ENCODE measurements at places on chromosomes 2 and 18.

- no peak for ATAC-seq
Observed at GRCh38 chr2:217228732-217229131, 368.9 kb upstream of the TNP1 start.

DNA sequence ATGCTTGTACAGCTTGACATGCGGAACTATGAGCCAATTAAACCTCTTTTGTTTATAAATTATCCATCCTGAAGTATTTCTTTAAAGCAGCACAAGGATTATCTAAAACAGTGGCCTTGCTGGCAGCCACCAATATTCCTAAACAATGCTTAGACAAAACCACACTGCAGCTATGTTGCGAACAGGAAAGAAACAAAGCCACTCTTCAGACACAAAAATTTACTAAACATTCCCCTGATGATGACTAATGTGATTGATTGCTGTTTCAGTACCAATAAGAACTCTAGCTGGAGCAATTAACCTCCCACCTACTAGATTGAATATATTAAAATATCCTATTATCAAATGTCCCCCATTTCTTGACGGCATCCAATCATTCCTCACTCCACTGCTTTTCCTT, 325.8 kb upstream of the REG3G start:
- no peak for ATAC-seq

DNA sequence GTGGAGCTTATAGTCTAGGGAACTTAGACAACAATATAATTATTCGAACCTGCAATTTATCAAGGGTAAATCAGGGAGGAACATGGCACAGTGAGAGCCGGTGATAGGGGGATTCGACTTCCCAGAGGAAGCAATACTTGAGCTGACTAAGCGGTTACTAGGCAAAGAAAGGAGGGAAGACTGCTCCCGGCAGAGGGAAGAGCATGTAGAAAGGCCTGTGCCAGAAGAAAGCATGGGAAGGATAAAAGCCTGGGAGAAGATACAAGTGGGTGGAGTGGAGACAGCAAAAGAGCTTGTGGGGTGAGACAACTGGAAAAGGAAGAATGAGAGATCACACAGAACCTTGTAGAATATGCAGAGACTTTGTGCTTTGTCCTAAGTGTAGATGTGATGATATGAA, 93.3 kb downstream of the MARCHF4 start:
- ATAC-seq: no peak

- ATAC-seq: no peak
Observed at GRCh38 chr2:127137741-127138140, 30.8 kb upstream of the BIN1 start.

GRCh38 chr2:38534746-38535403, 67.9 kb downstream of the HNRNPLL start:
- ATAC-seq: no peak

- ATAC-seq: no peak
Observed at GRCh38 chr2:215718890-215719289, 283.0 kb upstream of the FN1 start.

DNA sequence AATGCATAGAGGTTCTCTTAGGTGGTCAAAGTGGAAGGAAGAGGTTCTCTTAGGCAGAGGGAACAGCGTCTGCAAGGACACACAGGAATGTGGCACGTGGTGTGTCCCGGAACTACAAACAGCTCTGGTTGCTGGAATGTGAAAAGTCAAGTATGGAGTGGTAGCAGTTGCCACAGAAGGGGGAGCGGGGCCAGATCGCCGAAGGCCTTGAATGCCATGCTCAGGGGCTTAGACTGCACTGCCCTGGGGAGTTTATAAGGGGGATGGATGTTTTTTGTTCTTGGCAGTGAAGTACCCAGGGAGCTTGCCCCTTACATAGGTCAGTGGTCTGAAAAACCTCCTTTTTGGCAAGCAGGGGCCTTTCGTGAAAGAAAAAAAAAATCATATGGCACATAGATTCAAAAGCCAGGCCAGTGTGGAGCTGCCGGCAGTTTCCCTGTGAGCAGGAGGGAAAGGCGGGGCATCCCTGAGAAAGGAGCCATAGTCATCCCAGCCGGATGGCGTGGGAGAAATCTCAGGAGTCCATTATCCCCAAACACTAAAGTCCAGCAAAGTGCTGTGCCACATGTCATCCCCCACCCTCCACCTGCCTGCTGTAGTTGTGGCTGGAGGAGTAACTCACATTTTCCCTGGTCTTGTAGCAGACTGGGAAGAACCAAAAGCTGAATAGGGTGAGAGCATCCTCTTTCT, 45.4 kb downstream of the GORASP2 start:
- ATAC-seq: no peak

DNA sequence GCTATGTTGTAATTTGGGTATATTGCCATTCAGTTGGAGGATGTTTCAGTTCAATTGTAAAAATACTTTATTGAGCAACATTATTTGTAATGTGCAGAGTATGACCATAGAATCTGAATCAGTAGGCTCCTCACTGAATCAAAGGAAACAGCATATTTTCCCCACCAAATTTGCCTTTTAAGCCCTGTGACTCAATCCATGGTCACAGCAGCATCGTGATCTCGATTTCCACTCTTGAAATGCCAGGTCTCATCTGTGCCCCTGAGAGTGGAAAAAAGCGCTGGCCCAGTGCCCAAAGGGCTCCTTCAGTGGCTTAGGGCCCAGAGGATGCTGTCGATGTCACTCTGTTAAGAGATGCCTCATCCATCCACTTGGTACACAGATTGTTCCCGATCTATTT, 57.5 kb downstream of the FHOD3 start:
- no peak for ATAC-seq

DNA sequence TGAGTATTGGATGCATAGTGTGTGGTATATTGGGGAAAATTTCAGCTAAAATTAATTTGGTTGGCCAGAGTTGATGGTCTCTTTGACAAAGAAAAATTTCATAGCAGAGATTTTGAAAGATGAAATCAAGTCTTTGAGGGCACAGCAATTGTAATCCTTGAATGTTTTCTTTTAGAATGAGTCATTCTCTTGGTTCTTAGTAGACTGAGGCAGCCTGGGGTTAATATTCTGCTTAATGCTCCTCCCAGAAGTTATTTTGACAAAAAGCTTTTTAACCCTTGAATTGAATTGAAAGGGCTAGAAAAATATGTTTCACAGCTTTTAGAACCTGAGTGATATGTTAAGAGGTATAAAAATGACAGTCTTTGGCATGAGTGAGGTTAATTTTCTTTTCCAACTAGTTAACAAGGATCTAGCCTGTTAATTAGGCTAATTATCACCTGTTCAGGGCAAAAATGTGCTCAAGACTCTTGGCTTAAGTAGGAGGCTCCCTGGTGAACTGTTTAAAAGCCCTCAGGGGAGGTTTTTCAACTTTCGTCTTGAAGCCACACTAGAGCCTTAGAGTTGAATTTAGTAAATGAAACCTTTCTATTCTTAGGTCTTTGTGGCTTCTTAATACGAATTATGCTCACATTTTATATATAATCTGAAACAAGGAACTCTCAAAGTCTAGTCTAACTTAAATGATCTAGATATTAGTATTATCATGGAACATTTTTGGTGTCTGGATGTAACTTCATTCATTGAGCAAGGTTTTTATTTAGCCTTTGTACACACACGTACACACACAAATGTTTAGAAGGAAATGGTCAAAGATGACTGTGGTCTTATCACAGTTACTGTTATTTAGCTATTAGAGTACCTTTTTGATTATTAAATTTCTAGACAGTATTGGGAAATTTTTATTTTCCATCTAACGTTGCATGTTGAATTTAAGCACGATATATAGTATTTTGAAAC, 272.5 kb downstream of the ZNF407 start:
- no peak for ATAC-seq

DNA sequence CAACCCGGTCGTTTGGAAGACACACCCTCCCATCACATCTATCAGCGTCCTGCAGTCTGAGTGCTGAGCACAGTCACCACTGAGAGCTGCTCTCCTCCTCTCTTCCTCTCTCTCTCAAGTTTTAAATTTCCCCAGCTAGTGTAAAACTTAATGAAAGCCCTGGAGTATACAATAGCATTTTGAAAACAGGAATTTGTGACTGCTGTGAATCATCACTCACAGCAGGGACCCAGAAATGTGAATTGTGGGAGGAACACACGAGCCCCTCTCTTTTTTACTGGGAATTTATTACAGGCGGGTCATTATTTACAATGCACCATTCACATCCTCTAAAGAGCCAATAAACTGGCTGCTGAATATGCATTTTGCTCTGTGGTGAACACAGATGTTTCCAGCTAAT, 185.0 kb upstream of the SMIM21 start:
- ATAC-seq: no peak

DNA sequence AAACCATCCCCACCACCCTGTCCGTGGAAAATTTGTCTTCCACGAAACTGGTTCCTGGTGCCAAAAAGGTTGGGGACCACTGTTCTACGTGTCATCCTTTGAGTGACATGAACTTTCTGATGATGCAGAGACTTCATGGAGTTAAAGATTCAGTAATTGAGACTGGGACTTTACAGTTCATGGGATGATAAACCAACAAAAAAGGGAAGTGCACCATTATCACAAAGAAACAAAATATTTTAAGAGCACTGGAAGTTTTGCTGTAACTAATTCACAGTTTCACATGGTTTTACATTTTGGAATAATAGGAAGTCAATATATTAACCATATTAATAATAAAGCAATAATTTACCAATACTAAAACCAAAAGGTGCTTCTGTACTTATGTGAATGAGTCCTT, 126.8 kb downstream of the AQP4 start:
- no peak for ATAC-seq

GRCh38 chr2:15159206-15159605, 401.9 kb downstream of the NBAS start:
- no peak for ATAC-seq
